Gastrocnemius medialis (tissue), 4 donors: ENCODE measurements at places on chromosomes 16 and 17. TPM values are rescaled to one million over a fixed set of nuclear protein-coding genes. Genes with fewer than 3 reads are reported as not detected.

DNA sequence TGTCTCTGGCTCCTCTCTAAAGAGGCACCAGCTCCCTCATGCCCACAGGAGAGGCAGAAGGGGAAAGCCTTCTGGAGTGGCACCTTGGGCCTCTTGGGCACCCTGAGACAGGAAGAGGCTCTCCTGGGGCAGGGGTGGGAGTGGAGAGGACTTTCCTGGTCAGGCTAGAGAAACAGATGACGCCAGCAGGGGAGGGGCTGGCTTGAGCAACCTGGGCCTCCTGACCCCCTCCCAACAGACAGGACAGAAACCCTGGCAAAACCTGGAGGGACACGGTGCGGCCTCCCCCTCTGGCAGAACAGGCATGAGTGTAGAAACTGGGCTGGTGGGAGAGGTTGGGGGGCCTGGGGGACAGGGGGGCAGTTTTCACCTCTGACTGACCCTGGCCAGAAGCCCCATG, 6.1 kb downstream of the SMIM5 start:
- H3K27ac ChIP-seq, result no peak overlapping the region
- no peak for DNase-seq

GRCh38 chr16:10935226-10935915, 6.9 kb downstream of the DEXI start:
- no peaks in the 10 kb centered on the region for H3K36me3 ChIP-seq
- peaks cover 86% of the 10 kb centered on the region for H3K4me1 ChIP-seq
- no peak for DNase-seq
- no peak overlapping the region for H3K4me3 ChIP-seq
- H3K27ac ChIP-seq, result peak overlapping the region; percentile 96
- no peaks in the 10 kb centered on the region for H3K27me3 ChIP-seq

DNA sequence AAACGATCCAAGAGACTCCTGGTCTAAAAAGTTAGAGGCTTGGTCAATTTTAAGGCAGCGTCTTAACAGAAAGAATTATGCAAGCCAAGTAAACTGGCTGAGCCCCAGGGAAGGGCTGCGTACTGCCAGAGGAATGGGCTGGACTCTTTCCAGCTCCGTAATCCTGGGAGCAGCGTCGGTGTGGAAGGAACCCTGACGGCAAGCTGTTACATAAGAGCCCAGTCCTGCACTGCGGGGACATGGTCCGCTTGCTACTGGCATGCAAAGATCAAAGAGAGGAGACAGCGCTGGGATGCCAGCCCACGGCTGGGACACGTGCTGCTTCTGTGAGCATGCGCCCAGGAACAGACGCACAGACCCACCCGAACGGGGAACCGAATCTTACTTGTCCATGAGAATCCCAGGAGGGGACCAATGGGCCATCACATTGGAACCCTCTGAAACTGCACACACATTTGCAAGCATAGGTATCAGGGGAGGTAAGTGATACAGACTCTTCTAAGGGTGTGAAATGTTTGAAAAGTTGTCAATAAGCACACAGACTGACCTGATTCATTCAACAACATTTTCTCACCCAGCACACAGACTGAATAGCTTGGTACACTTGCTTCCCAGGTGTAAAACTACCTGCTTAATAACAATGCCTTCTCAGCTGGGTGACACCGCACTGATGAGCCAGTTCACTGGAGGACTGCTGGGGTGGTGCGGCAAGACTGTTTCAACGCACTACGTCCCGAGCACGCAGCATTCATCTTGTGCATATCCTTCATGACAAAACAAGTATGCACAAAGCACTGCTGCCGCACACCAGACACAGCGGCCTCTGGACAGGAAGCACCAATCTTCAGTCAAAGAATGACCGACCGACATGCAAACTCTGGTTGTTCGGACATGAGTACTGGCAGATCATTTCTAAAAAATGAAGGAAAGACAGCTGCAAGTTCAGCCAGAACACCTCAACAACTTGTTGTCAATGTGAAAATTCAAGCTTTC, 94.9 kb downstream of the ANKRD11 start:
- peak overlapping the region; percentile 72 for H3K27ac ChIP-seq
- no peaks in the 10 kb centered on the region for H3K27me3 ChIP-seq
- H3K4me3 ChIP-seq, result no peak overlapping the region
- H3K4me1 ChIP-seq, result peaks cover 55% of the 10 kb centered on the region
- peak; percentile 93 for DNase-seq

DNA sequence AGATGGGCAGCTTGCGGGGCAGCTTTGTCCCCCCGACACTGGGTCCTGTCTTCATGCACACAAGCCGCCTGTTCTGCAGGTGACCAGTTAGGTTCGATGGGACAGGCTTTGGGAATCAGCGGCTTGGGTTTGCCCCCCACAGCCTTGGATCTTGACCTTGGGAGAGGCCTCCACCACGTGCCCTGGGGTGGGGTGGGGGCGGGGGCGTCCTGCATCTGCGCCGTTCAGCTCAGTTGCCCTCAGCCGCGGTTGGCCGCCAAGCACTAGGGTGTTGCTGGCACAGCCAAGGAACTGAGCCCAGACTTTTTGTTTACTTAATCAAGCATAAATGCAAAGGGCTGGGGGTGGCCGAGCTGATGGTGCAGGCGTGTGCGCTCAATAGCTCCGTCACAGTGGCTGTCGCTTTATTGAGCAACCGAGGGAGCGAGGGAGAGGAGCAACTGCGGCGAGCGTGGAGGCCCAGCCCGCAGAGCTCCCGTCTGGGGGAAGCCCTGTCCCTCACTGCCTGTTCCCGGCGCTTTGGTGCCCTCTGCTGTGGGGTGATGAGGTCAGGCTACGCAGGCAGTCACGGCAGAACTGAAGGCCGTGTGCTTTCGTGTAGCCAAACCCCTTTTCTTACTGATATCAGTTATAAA, 33.9 kb downstream of the JPH3 start:
- H3K4me1 ChIP-seq, result peaks cover 6% of the 10 kb centered on the region
- no peaks in the 10 kb centered on the region for H3K36me3 ChIP-seq
- peak; percentile 64 for DNase-seq
- H3K27ac ChIP-seq, result no peak overlapping the region
- peaks cover 8% of the 10 kb centered on the region for H3K27me3 ChIP-seq
- H3K4me3 ChIP-seq, result peak overlapping the region; percentile 20

GRCh38 chr17:59357929-59358328, 26.5 kb downstream of the YPEL2 start:
- no peak overlapping the region for H3K4me3 ChIP-seq
- H3K27ac ChIP-seq, result peak overlapping the region; percentile 99
- H3K27me3 ChIP-seq, result no peaks in the 10 kb centered on the region
- H3K4me1 ChIP-seq, result peaks cover 92% of the 10 kb centered on the region

DNA sequence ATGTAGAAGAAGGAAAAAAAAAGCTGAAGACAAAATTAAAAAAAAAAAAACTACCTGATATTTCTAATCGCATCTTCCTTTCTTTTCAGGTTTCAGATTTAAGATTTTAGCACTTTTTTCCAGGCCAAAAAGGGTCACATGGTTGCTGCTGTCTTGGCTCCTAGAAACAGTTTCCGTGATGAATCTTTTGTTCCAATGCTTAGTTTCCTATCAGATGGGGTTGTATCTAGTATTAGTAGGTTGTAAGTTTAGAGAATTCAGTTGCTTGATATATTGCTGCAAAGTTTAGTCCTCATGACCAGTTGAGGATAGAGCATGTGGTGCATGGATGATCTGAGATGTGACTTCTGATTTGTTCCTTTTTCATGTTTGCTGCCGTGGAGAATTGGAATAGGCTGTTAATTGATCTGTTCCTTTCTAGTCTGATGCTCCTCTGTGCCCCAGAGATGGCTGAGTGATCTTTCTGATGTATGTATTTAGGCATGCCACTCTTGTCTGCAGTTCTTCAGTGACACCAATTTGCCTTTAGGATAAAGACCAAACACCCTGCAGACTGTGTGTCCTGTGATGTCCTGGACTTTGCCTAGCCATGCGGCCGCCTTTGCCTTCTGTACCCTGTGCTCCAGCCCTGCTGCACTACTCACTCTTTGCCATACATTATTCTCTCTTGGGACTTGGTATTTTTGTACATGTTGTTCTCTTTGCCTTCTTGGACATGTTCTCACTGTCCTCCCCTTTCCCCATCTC, 94.0 kb downstream of the MRTFB start:
- H3K27me3 ChIP-seq, result no peaks in the 10 kb centered on the region
- no peak for DNase-seq
- H3K4me3 ChIP-seq, result no peak overlapping the region
- H3K4me1 ChIP-seq, result no peaks in the 10 kb centered on the region
- no peak overlapping the region for H3K27ac ChIP-seq

DNA sequence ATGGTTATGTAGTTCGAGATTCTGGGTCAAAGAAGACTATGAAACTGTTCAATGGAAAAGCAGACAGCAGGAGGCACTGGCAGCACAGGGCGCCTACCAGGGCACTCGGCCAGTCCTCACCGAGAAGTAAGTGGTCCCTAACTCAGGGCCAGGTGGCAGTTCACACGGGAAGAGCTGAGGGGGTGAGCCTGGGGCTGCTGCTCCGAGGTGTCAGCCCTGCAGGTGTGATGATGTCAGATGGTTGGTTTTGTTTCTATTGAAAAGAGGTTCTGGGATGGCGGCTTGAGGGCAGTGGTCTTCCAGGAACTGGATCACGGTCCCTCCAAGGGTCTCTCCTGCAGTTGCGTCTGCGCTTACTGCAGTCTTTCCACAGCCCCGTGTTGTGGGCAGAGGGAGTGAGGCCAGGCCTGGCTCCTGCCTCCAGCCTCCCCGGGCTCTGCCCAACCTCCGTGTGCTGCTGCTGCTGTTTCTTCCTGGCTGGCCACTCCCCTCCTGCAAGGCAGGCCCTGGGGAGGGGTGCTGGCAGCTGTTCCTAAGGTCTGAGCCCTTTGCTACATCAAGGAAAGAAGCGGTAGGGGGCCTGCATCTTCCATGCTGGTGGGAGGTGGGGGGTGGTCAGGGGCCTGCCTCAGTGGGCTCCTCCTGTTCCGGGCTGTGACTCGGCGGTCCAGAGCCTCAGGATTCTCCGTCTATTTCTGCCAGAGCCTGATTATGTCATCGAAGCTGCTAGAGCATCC, 22.6 kb downstream of the RNF213 start:
- peaks cover 4% of the 10 kb centered on the region for H3K4me1 ChIP-seq
- DNase-seq, result no peak
- H3K4me3 ChIP-seq, result no peak overlapping the region
- H3K27me3 ChIP-seq, result no peaks in the 10 kb centered on the region
- H3K36me3 ChIP-seq, result peaks cover 9% of the 10 kb centered on the region

DNA sequence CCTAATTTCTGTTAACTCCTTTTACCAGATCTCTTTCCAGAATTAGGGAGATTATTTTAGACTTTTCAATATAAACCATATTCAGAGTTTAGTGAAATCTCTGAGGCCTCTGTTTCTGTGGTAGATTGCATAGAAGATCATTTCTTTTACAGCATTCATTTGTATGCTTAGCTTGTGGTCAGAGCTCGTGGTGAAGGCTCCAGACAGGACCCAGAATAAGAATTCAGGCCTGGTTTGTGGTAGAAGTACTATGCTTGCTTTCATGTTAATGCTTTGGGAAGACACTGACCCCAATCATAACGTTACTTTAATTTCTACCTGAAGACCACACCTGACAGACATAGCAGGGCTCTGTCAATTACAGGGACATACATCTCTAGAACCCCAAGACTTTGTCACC, 258.1 kb downstream of the FTO start:
- no peak for DNase-seq
- H3K36me3 ChIP-seq, result no peaks in the 10 kb centered on the region
- no peaks in the 10 kb centered on the region for H3K27me3 ChIP-seq
- no peak overlapping the region for H3K4me3 ChIP-seq
- no peak overlapping the region for H3K27ac ChIP-seq

DNA sequence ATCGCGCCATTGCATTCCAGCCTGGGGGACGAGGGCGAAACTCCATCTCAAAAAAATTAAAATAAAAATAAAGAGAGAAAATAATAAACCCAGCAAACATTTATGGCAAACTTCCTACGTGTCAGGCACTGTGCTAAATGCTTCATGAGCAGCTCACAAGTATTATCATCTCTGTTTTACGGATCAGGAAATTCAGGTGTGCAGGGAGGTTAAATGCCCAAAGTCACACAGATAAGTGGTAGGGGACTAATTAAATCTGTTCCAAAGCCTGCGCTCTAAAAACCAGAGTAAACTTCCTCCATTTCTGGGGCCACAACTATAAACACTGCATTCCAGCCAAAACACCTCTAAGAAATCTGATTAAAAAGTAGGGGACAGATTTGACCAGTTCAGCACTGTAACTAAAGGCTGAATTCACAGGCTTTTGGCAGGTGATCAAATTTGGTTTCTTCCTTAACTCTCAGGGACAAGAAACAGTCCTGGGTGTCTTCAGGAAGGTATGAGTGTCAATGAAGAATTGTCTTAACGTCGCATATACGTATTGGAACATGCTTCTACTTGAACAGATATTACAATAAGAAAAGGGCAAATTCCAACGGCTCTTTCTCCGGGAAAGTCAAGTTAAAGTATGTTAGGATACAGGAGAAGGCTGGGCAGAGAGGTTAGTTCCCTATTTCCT, 996 bp downstream of the STRADA start:
- no peak for DNase-seq
- no peaks in the 10 kb centered on the region for H3K27me3 ChIP-seq
- H3K4me1 ChIP-seq, result peaks cover 17% of the 10 kb centered on the region
- H3K4me3 ChIP-seq, result peak overlapping the region; percentile 85
- H3K36me3 ChIP-seq, result no peaks in the 10 kb centered on the region
- peak overlapping the region; percentile 90 for H3K27ac ChIP-seq

DNA sequence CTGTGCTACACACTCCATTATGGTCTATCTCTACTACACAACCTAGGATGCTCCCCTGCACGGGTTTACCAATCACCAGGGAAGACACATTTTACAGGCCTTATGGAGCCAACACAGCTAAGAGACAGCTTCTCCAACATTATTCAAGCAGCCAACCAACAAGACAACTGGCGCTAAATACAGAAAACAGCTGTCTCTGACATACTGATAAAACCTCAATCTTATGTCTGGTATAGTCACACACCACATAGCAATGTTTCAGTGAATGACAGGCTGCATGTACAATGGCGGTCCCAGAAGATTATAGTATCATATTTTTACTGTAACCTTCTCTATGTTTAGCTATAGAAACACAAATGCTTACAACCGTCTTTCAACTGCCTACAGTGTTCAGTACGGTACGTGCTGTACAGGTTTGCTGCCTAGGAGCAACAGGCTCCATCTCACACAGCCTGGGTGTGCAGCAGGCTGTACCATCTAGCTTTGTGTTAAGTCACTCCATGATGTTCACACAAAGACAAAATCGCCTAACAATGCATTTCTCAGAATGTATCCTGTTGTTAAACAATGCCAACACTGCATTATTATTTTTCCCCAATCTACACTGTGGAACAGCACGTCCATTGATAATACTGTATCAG, 10.9 kb downstream of the USP22 start:
- H3K36me3 ChIP-seq, result no peaks in the 10 kb centered on the region
- peaks cover 87% of the 10 kb centered on the region for H3K4me1 ChIP-seq
- H3K27ac ChIP-seq, result peak overlapping the region; percentile 99
- no peaks in the 10 kb centered on the region for H3K27me3 ChIP-seq
- no peak for DNase-seq
- H3K4me3 ChIP-seq, result no peak overlapping the region

GRCh38 chr16:23105309-23105708, 43.9 kb downstream of the USP31 start:
- peaks cover 37% of the 10 kb centered on the region for H3K36me3 ChIP-seq
- H3K27me3 ChIP-seq, result no peaks in the 10 kb centered on the region
- H3K4me1 ChIP-seq, result peaks cover 5% of the 10 kb centered on the region
- no peak overlapping the region for H3K4me3 ChIP-seq
- no peak for DNase-seq
- no peak overlapping the region for H3K27ac ChIP-seq

Gene LPO
- total RNA-seq, result not detected

Gene TMEM106A
- total RNA-seq, result 1.3 TPM

Gene HOXB8
- total RNA-seq, result not detected

Gene PIK3R6
- not detected for total RNA-seq

Gene TNS4
- 0.18 TPM for total RNA-seq

Gene HOXB13
- total RNA-seq, result not detected

Gene CCL14
- total RNA-seq, result 4.9 TPM

Gene FAM222B
- total RNA-seq, result 36.2 TPM
